ENCODE measurements at places on chromosomes 5 and 9.

GRCh38 chr9:35273591-35273990 lies 111.8 kb downstream of the UNC13B start:
- no peak for DNase-seq

GRCh38 chr5:149588936-149589335 lies 7.6 kb downstream of the ARHGEF37 start:
- no peak for DNase-seq

GRCh38 chr9:71767776-71768321 lies 464 bp downstream of the CEMIP2 start:
- DNase-seq: no peak

- no peak for DNase-seq
Observed at GRCh38 chr9:37309136-37309535, 113.4 kb upstream of the GRHPR start.

- no peak for DNase-seq
Observed at GRCh38 chr9:14466429-14466818, 152.5 kb upstream of the NFIB start.

DNA sequence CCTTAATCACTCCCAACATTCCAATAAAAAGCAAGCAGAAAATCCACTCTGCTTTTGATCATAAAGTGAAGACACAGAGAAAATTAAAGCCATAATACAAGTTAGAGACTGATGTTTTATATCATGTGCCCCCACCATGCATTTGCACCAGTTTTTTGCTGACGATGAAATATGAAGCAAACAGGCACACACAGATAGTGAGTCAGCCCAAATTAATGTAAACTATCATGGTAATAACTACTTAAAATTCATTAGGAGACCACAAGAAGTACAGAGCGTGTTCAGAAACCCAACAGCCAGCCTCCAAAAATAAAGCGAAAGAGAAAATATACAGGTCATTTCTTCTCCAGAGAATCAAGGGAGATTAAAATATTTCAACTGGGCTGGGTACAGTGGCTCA lies 46.4 kb upstream of the KDM4C start:
- no peak for DNase-seq
